GM10248 (cell line): ENCODE measurements at places on chromosomes 6 and 20.
A peak's percentile ranks its signal among the peaks of the same experiment; 100 is the strongest.

GRCh38 chr6:53630533-53631226, 34.9 kb downstream of the KLHL31 start:
- DNase-seq: no peak

DNA sequence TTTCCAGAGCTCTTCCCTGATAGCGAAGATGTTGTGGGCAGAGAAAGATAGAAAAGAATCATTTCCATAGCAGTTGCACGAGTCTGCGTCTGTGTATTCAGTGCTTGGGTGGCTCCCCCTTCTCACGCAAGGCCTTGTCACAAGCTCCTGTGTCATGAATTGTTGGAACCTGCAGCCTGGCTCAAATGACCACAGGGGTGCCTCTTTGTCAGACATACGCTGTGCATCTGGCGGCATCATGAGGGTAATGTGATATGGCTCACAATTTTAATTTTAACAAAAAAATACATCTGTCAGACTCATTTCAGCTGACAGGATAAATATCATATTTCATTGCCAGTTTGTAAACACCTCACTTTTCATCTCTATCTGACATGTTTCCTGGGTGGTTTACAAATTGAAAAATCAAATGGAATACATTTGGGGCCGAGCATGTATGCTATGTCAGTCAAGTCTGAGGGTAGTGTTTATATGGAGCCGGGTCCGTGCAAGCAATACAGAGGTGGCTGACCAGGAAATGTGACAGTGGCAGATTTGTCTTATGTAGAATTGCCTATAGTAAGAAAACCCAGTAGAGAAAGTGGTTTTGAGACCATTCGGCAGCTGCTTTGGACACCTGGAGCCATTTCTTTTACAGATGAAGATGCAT, 90.9 kb downstream of the CAP2 start:
- no peak for DNase-seq

GRCh38 chr6:47440719-47441118, 36.9 kb upstream of the CD2AP start:
- DNase-seq: peak; percentile 45

DNA sequence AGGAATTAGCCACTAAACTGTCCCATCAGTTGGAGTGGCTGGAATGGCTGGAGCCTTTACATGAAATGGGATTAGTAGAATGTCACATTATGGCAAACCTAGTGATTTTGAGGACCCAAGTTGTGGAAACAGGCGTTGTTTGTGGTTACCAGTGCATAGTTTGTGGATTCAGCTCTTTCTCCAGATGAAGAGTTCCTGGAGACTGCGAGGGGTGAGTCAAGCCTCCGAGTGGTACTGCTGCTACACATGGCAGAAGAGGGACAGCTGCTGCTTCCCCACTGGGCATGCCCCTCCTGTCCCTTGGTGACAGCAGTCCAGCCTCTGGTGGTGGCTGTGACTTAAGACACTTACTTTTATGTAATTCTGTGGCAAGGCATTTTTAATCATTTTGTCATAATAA, 94.2 kb upstream of the SCP2D1 start:
- DNase-seq: no peak

DNA sequence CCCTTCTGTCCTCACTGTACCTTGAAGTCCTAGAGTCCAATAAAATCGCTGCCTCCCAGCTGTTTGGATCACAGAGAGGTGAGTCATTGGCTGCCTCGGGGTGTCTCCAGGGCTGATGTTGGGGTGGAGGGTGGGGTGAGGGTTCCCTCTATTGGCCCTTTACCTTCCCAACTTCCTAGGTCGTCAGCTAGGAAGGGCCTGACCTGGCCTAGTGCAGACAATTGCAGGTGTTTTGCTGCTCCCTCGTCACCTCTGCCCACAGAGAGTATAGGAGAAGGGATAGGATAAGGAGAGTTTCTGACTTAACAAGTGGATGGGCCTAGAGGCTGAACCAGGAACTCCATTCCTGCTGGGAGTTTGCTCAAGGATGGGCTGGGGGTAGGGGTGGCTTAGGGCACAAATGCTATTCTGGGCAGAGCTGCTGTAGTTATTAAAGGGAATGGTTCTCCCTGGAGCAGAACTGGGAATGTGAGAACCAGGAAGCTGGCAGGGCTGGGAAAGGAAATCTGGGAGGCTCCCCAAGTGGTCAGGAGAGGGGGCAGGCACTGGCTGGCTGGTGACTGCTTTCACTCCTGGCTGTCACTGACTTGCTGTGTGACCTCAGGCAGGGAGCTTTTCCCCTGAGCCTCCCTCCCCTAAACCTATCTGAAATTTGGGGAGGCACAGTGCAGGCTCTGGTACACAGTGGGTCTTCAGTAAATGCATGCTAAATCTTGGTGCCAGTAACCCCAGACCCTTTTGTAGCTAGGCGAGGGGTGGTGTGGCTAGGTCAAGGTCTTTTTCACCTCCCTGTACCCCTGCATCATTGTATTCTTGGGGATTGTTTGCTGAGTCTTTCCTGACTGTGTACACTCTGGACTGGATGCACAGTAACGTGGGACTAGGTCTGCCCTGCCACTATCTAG, 1.5 kb downstream of the TP53INP2 start:
- DNase-seq: no peak

- no peak for DNase-seq
These were observed 432.8 kb downstream of the GJA1 start for GRCh38 chr6:121868206-121868605.

DNA sequence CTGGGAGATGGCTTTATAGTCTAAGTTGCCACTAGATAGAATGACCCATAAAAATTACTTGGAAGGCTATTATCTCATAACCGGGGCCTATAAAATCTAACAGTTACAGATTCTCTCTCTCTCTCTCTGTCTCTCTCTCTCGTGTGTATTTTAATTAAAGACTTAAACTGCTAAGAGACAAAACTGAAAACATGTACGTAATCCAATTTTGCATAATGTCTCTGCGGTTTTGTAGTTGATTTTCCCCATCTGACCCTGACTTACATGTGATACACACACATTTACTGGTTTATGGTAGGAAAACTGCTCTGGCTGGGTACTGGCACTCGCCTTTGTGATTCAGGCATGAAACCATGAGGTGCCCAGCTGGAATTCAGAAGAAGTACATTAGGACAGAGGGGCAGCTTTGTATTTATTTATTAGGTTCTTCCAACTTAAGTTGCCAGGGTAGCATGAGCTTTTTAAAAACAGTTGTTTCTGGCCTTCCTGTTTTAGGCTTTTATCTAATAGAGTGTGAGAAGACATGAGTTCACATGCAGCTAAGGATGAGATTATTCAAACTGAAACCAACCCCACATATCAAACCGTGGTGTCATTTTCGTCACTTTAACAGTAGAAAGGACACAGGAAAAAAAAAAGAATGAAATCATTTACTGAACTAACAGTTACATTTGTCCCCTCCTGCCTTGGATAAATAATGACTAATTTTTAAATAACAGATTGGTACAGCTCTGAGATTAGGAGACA, 182.5 kb downstream of the GMPR start:
- DNase-seq: peak; percentile 64

DNA sequence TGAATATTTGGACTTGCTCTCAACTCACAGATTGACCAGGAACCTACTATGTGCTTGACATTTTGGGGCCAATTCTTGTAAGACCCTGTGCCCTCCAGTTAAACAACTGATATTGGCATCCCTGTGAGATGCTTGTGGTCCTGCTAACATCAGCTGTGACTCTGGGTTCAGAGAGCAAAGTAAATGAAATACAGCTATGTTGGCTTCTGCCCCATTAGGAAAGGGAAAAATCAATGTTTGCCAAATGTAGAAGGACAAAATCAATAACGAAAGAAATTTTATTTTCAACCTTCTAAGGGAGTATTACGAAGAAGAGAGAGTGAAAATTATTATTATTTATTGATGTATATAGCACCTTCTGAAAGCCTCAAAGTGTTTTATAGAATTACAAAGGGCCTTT, 266.9 kb upstream of the ARID1B start:
- no peak for DNase-seq

DNA sequence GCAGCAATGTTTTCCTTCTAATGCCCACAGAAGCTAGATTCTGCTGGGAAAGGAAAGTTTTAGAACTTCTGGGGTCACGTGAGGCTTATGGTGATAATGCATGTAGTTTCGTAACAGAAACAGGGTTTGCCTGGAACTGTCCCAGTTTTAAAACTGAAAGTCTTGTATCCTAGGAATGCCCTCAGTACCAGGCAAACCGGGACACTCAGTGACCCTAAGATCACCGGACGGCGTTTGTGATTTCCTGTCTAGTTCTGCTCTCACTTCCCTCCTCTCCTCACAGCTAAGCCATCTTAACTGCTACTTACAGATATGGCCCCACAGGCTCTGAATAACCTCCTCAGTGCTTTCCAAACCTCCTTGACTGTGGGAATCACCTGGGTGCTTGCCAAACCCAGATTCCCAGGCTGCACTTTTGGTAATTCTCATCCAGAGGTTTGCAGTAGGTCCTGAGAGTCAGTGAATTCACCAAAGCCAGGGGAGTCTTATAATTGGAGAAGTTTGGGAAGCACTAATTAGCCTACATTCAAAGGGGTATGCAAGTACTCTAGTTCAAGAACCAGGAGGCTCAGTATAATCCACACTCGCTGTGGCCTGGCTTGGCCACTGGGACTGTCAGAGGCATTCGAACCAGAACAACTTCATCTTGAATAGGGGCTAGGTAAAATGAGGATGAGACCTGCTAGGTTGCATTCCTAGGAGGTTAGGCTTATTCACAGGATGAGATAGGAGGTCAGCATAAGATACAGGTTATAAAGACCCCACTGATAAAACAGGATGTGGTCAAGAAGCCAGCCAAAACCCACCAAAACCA, 231.6 kb upstream of the MYLIP start:
- DNase-seq: no peak

- peak; percentile 23 for DNase-seq
These were observed 725 bp upstream of the ISM1 start for GRCh38 chr20:13220194-13220903.

- no peak for DNase-seq
These were observed 15.2 kb upstream of the ATXN1 start for GRCh38 chr6:16776394-16777017.

GRCh38 chr6:108105571-108105970, 31.0 kb upstream of the OSTM1 start:
- DNase-seq: no peak

DNA sequence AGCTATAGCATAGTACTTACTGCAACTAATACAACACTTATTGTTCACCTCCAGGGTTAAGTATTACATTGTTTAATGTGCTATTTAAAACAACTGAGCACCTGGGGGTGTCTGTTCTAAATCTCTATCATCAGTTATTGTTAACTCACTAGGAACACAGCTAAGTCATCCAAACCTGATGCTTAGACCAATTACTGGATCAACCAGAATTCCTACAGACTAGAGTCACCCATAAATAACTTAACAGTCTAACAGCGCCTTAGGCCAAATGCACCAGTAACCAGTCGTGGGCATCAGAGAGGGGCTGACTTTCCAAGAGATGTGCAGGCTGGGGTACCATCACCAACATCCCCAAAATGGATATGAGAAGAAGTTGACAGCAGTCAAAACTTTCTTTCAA, 110.7 kb downstream of the ADTRP start:
- DNase-seq: no peak

GRCh38 chr20:18985551-18985950, 172.0 kb downstream of the SCP2D1 start:
- DNase-seq: no peak

DNA sequence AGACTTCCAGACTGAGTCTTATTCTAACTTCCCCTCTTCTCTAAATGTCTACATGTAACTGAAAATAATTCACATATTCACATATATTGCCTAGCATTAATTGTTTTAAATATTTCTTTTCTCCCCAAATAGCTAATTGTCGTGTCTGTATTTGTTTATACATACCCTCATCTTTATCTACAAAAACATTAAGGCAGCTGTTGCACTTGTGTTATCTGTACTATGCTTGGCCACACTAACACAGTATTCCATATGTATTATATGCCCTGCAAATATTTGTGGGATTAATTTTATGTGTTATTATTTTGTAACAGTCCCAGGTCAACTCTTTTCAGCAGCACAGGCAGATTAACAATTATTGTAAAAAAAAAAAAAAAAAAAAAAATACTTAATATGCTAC, 11.7 kb downstream of the HDAC2 start:
- no peak for DNase-seq

DNA sequence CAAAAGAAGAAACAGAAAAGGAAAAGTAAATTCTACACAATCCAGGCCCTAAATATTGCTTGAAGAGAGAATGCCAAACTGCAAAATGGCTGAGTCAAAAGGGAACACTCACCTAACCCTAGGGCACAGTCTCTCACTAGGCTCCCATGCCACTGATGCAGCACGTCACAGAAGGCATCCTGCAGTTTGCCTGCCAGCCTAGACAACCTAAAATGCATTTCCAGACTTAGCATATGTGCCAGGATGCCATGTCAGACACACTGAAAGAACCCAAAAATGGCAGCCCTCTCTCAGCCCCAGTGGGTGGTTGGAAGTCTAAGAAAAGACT, 10.6 kb upstream of the SIRPD start:
- DNase-seq: no peak

GRCh38 chr6:146857980-146858347, 259.2 kb downstream of the ADGB start:
- no peak for DNase-seq

- DNase-seq: peak; percentile 54
These were observed at the start of gene KCNB1 for GRCh38 chr20:49482621-49483017. KCNB1 (minus strand) TSS chr20:49482668; CDS start chr20:49482480, 188 bp downstream.

GRCh38 chr6:87714093-87714842, 12.2 kb upstream of the AKIRIN2 start:
- DNase-seq: no peak

- no peak for DNase-seq
These were observed 92.8 kb upstream of the FRMD1 start for GRCh38 chr6:168171673-168172353.

- peak; percentile 41 for DNase-seq
These were observed 70.5 kb downstream of the FAM217A start for GRCh38 chr6:4008324-4009047.

GRCh38 chr6:144349690-144350527, 64.8 kb downstream of the UTRN start:
- DNase-seq: no peak

- DNase-seq: no peak
These were observed 404.4 kb downstream of the GJA1 start for GRCh38 chr6:121839896-121840295.

DNA sequence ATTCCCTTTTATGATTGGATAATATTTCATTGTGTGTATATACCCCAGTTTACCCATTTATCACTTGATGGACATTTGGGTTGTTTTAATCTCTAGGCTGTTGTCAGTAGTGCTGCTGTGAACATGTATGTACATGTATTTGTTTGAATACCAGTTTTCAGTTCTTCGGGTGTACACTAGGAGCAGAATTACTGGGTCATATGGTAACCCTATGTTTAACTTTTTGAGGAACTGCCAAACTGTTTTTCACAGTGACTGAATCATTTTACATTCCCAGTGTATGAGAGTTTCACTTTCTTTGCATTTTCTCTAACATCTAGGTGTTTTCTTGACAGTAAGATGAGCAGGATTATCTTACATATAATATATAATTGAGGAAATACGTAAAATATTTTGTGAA, 44.7 kb upstream of the ADIG start:
- no peak for DNase-seq
